ENCODE measurements at places on chromosomes 6 and 20.

DNA sequence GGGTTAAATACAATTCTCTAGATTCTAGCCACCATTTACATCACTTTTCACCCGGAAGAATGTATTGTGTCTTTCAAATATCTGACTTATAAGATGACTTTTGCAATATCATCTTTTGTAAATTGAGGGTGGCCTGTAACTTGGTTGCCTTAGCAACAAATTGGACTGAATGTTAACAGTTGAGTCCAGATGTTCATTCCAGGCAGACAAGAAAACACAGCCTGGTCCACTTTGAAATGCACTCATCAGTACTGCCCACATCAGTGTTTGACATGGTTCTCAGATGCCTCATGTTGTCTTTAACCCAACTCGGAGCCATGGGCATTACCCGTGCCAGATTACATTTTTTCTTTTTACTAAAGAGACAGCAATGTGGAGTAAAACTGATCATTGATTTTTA, 781.6 kb upstream of the CHD6 start:
- no peak for DNase-seq

DNA sequence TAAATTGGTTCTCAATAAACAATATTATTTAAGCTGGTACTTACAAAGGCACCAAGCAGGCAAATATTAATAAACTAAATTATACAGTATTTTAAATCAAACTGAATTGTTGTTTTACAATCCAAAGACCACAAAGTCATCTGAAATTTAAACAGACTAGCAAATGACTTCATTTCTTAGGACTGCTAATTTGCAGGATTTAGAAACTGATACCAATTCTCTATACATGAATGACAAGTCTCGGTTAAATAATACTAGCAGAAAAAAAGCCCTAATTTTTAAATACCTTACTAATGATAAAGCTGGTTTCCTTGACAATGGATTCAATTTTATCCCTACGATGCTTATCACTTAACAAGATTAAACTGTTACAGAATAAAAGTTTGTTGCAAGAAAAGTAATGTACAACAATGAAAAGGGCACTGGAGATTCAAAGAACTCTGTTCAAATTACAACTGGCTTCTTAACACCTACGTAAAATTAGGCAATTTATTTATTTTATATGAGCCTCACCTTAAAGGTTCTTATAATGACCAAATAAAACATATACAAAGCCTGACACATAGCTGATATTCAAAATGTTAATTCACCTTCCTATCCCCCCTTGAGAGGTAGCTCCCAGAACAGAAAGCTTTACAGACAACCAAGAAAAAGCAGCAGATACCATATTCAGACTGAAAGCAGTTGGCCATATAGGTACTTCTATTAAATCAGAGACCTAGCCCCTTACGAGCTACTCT, 33.1 kb downstream of the HBS1L start:
- DNase-seq, result no peak

DNA sequence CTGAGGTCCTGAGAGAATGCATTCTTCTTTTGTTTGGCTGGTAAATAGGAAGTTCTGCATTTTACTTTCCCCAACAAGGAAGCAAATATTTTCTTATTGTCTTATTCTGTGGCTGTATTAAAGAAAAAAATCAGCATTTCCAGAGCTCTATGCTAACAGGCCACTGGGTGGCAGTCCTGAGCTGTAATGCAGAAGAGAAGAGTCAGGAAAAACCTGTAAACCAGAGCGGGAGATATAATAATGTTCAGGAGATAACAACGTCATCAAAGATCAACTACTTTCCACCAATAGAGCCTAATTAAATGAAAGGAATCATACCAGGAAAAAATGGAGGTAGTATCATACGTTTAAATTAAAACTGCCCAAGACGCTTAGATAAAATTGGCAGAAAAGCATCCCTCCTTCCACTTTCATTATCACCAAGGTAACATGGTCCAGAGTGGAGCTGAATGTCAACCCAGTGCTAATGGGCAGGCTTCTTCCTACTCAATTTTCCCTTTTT, 55.6 kb upstream of the CARMIL1 start:
- peak; percentile 27 for DNase-seq

- DNase-seq, result no peak
Measured at GRCh38 chr20:19697415-19697814, 60.6 kb upstream of the RIN2 start.

DNA sequence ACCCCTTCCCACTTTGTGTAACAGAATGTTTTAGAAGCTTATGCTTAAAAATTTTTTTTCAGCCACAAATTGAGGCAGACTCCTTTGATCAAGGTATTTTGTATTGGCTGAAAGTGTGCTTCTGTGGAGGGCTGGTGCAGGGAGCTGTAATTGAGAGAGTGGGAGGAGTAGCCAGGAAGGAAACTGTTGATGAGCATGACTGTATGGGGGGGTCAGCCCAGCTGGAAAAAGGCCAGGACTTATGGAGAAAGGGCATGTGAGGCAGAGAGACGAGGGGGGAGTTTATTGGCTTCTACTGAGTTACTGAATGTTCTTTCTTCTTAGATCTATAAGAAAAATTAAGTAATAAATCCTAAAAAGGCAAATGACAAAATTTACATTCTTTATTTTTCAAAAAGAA, 13.4 kb downstream of the RFPL4B start:
- DNase-seq, result no peak

All from activated effector memory CD4-positive, alpha-beta T cell treated with Interleukin-2 at 50 U/mL for 16 hours (primary cell).